ENCODE measurements at places on chromosomes 16 and 17.
A peak's percentile ranks its signal among the peaks of the same experiment; 100 is the strongest.

DNA sequence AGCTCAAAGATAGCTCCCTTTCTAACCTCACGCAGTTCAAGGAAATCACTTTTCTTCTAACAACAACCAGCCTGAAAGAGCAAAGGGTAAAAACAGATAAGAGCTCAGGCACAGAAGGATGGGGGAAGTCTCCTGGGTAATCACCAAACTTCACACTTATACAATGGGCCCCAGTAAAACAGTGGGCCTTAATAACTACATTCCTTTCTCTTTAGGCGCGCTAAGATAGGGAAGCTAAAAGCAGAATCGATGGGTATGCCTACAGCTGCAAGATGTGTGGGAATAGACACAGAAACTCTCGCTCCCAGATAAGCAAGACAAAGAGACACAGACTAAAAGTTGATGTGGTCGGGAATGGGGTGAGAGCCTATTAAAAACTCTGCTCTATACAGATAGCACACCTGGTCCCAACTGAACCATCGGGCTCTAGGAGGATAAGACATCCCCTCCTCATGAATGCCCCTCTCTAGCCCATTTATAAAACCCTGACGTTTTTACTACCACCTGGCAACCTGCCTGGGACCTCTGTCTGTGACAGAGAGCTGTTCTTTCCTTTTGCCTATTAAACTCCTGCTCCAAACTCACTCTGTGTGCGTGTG is 826 bp downstream of the LYZL6 start:
- no peak for DNase-seq

DNA sequence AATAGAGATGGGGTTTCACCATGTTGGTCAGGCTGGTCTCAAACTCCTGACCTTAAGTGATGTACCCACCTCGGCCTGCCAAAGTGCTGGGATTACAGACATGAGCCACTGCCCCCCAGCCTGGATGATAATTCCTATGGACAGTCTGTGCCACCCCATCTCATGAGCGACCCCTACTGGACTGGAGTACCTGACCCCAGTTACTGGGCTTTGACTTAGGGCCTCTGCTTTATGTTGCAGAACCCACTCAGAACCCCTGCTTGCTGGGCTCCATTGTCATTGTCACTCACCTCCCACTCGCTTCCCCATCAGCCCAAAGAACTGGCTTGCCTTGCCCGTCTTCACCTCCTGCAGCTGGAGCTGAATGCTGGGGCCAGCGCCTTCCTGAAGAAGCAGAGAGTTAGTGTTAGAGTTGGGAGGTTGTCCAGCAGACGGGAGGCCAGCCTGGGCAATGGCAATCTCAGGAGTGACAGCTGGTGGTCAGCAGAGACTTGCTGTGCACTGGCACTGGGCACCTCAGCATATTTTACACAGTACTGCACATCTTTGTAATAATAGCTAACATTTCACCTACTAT is 4.0 kb downstream of the TAC4 start:
- DNase-seq, result no peak

DNA sequence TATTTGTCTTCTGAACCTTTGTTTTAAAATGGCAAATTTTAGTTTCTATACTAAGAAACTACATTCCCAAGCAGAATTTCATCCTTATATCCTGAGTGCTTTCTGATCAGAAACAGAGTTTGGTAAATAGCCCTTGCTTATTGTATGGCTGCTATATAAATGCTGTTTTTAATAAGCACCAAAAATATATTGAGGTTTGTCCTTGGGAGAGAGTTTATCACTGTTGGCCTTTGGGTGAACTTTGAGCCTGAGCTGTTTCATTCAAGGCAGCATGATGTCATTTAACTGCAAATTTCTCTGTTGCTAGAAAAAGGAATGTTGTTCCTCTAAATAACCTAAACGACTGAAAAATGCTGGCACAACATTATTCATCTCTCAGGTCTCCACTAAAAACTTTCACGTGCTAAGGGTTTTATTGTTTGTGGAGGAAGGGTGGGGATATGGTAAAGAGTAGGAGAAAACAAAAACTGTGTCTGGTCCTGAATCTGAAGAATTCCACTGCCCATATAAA is 334.3 kb upstream of the TBX2 start:
- DNase-seq, result peak; percentile 57

DNA sequence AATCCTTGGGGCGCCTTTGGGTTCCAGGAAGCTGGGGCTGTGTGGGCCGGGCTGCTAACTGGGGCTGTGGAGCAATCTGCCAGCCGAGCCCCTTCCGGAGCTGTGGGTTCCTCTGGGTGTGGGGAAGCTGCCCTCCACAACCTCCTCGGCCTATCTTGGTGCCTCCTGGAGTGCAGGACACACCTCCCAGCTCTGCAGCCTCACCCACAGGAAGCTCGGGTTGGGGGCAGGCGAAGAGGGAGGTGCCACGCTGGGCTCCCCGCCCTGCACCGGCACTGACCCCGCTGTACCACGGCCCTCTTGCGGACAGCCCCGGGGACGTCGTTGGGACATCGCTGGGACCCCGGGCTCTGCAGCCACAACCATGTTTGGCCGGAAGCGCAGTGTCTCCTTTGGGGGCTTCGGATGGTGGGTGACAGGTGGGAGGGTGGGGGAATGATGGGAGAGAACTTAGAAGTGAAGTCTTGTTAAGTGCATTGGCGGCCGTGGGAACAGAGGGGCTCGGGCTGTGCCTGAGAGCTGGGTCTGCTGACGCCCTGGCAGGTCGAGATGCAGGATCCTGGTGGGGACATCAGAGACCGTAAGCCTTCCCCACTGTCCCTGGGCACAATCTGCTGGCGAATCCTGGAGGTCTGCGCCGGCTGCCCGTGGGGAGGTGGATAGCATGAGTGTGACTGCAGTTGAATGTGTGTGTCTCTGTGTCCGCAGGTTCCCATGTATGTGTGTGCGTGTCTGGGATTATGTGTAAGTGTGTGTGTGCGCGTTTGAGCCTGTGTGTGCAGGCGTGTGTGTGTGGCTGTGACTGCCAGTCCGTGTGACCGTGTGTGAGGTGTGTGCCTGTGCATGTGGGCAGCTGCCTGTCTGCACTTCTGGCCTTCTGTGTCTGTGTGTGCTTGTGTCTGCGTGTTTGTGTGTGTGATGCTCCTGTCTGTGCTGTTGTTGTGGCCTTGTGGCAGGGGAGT is at the start of gene RAP1GAP2:
TSS of gene RAP1GAP2 (plus strand) at position 275 of the 962 bp plus-strand sequence. CDS start at position 365, 90 bp downstream.
- no peak for DNase-seq

DNA sequence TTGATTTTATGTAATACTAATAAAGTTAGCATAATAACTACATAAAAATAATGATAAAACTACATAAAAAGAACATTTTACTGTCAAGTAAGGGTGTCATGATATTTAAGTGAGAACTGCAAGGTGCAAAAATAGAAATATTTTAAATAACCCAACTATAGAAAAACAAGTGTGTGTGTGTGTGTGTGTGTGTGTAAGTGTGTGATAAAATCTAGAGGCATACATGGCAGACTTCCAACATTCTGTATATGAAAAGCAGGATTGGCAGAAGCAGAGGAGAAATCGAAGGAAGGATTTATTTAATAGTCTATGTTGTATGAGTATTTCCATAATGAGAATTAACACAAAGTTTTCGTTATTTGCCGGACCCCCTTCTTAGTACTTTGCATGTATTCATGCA is 334.1 kb downstream of the KCNJ2 start:
- peak; percentile 21 for DNase-seq

- no peak for DNase-seq
These were observed 1329.5 kb upstream of the CDH8 start for GRCh38 chr16:63365649-63366304.

DNA sequence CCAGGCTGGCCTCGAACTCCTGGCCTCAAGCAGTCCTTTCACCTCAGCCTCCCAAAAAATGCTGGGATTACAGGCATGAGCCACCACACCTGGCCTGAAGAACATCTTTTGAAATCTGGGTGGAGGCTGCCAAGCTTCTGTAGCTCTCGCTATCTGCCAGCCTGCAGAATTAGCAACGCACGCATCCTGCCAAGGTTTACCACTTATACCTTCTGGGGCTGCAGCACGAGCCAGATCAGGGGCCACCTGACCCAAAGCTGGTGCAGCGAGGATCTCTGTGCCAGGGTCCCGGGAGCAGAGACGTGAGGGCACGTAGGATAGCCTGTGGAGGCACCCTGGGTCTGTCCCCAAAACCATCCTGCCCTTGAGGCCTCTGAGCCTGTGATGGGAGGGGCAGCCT is 22.2 kb downstream of the SLC38A8 start:
- DNase-seq, result no peak

DNA sequence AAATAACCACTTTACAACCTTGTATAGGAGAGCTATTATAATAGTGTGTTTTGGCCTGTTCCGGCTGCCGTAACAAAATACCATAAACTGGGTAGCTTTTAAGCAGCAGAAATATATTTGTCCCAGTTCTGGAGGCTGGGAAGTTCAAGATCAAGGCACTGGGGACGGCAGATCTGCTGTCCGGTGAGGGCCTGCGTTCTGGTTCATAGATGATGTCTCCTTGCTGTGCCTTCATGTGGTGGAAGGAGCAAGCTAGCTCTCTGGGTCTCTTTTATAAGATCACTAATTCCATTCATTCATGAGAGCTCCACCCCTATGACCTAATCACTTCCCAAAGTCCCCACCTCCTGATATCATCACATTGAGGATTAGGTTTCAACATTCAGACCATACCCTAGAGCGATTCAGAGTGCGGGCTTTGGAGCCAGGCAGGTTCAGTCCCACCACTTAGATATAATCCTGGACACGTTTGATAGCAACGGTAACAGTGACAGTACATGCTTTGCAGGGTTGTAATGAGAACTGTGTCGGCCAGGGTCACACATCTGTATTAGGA is 76.2 kb upstream of the ZFHX3 start:
- no peak for DNase-seq

GRCh38 chr16:88759245-88759975 is 25.6 kb downstream of the PIEZO1 start:
- no peak for DNase-seq

GRCh38 chr17:82808006-82808405 is 31.8 kb downstream of the ZNF750 start:
- DNase-seq, result no peak

DNA sequence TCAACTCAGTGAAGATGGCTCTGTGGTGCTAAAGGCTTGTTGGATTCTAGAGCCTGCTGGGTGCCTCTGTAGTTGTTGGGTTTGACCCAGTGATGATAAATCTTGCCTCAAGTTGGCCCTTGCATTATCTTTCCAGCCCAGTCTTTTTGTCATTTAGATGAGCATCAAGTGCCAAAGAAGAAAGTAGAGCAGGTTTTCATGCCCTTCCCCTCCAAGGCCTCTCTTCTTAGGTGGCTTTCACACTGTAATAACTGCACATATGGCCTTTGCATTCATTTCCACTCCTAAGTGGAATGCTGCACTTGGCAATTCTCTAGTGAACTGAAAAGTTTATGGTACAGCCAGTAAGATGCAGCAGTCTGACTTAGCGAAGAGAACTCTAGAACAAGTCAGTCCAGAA is 165.1 kb downstream of the PHKB start:
- DNase-seq, result no peak

GRCh38 chr16:80084163-80084562 is 456.6 kb upstream of the DYNLRB2 start:
- no peak for DNase-seq

- no peak for DNase-seq
These were observed 351.2 kb downstream of the C16orf95 start for GRCh38 chr16:86965840-86966550.

- DNase-seq, result no peak
These were observed 31.8 kb downstream of the PRMT7 start for GRCh38 chr16:68342620-68343019.

DNA sequence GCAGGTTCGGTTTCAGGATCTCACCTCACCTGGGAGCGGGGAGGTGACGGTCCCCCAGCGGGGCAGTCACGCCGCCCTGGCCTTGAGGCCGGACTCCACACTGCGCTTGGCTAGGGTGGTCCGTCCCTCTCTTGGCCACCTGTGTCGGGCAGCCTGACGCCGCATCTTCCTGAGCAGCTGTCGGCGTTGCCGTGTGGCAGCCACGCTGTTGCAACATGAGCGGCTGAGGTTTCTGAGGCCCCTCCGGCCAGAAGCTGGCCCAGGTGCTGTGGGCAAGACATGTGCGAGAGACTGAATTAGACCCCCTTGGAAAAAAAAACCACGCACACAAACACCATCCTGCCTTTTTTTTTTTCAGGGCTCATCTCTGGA is 49.2 kb downstream of the IRF8 start:
- DNase-seq, result no peak

DNA sequence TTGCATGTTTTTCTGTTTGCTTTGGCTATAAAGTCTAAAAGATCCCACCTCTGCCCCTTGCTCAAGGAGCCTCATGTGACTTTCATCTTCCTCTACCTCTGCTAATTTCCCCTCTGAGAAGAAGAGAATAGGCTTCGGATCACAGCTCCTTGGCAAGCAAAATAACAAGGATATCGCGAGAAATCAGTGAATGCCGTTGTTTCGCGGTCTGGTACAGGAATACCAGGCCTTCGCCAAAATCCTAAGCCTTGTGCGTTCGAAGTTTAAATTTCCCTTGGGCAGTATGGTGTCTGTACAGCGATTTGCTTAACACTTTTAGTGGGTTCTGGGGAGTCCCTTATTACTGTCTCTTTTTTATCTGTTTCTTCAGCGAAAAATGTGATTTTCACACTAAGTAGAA is 142.3 kb downstream of the IRF8 start:
- DNase-seq, result no peak

- no peak for DNase-seq
These were observed 1.1 kb upstream of the CD19 start for GRCh38 chr16:28930652-28931051.

GRCh38 chr17:68776451-68776850 is 175.3 kb upstream of the FAM20A start:
- DNase-seq, result no peak

DNA sequence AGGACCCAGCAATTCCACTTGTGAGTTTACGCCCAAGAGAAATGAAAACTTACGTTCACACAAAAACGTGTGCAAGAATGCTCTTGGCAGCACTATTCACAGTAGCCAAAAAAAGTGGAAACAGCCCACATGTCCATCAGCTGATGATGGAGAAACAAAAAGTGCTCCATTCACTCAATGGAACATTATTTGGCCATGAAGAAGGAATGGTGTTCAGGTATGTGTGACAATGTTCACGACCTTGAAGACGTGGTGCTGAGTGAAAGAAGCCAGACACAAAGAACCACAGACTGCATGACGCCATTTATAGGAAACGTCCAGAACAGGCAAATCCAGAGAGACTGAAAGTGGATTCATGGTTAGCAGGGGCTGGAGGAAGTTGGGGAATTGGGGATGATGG is 84.9 kb downstream of the ZDHHC7 start:
- no peak for DNase-seq

DNA sequence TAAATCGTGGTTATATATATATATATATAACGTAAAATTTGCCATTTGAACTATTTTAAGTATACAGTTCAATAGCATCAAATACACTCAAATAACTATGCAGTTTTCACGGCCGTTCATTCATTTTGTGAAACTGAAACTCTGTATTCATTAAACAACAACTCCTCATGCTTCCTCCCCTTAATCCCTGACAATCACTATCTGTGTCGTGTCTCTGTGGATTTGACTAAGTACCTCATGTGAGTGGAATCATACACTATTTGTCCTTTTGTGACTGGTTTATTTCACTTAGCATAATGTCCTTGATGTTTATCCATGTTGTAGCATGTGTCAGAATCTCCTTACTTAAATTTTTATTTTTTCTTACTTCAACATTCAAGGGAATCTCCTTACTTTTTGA is 2.8 kb downstream of the CCL23 start:
- DNase-seq, result no peak

- no peak for DNase-seq
These were observed at the start of gene ITPRIPL2 for GRCh38 chr16:19113577-19114358. TSS of gene ITPRIPL2 (plus strand) at chr16:19113964. CDS start at chr16:19114462, 498 bp downstream.

- DNase-seq, result no peak
These were observed 13.0 kb downstream of the SARM1 start for GRCh38 chr17:28384281-28385036.

- DNase-seq, result no peak
These were observed 106.9 kb downstream of the SYCE1L start for GRCh38 chr16:77306075-77306474.

- DNase-seq, result no peak
These were observed 26.0 kb downstream of the CACNG3 start for GRCh38 chr16:24282141-24282540.

All from retinal pigment epithelial cell (primary cell).